Activated naive CD4-positive, alpha-beta T cell treated with anti-CD3 and anti-CD28 coated beads, Interleukin-2, amount 50 U/mL, for 72 hours (primary cell): ENCODE measurements at places on chromosomes 7 and 10. TPM values are rescaled to one million over a fixed set of nuclear protein-coding genes. Genes with fewer than 3 reads are reported as not detected.

Gene KIN
- 13.2 TPM for total RNA-seq

Gene HMX3
- 0.20 TPM for total RNA-seq

Gene FGFR2
- not detected for total RNA-seq

Gene ASB13
- total RNA-seq = 14.3 TPM

Gene CYP3A4
- total RNA-seq = not detected

Gene AKR1C8
- total RNA-seq = 0.58 TPM

Gene AFAP1L2
- total RNA-seq = 2.7 TPM

Gene ZNF117
- 2.0 TPM for total RNA-seq

Gene OPALIN
- not detected for total RNA-seq

Gene CFAP43
- total RNA-seq = not detected

Gene TMEM176A
- total RNA-seq = not detected

Gene TRIM50
- total RNA-seq = not detected

Gene ZNF722
- total RNA-seq = not detected

Gene KIAA1217
- 3.9 TPM for total RNA-seq

Gene PTF1A
- not detected for total RNA-seq

Gene TRPV6
- 0.09 TPM for total RNA-seq

Gene FFAR4
- not detected for total RNA-seq
